ENCODE measurements at places on chromosomes 4 and X. TPM values are rescaled to one million over a fixed set of nuclear protein-coding genes. Genes with fewer than 3 reads are reported as not detected.

- no peak for DNase-seq
These were observed 110.6 kb downstream of the PHKA2 start for GRCh38 chrX:18873189-18873791.

DNA sequence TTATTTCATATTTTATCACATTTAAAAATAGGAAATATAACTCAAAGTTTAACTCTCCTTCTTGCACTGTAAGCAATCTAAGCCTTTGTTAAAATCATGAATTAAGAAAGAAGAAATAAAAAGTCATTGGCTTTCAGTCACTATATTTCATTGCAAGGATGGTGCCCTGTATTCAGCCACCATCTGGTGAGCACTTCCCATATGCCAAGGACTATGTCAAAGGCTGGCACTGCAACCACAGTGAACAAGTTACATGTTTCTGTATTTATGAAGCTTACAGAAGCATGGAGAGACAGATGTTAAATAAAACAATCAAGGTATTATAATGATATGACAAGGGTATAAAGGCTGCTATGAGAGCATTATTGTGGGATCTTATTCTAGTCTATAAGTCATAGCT lies 68.6 kb downstream of the PRKG2 start:
- DNase-seq, result no peak

- no peak for DNase-seq
These were observed 467.7 kb downstream of the NKX6-1 start for GRCh38 chr4:84031401-84031800.

DNA sequence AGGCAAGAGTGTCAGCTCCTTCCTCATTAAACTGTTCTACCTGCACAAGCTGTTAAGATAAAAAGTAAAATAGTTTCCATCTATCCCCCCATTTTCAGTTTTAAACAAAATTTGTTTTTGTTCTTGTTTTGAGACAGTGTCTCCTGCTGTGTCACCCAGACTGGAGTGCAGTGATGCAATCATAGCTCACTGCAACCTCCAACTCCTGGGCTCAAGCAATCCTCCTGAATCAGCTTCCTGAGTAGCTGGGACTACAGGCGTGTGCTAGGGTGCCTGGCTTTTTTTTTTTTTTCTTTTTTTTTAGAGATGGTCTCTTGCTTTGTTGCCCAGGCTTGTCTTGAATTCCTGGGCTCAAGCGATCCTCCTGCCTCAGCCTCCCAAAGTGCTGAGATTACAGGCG lies 105.4 kb downstream of the HS6ST2 start:
- DNase-seq, result no peak

GRCh38 chr4:19126903-19127302 lies 1105.3 kb upstream of the LCORL start:
- DNase-seq, result no peak

DNA sequence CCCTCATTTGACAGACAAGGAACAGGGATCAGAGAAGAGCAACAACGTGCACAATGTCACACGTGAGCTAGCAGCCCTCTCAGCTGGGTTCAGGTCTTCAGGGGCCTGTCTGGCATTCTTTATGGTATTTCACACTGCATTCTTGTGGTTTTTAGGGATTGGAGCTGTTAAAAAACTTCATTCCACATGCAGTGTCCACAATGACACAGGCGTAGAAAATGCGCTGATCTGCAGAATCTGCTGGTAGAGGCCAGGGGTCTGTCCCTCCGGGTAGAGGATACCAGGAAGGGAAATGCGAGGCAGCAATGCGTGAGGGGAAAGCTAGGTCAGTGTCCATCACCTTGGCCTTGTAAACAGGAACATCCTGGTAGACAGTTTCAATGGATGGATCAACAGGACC lies 36.6 kb downstream of the MAP7D3 start:
- no peak for DNase-seq

- DNase-seq, result no peak
These were observed 97.7 kb downstream of the MANBA start for GRCh38 chr4:102663073-102663472.

- peak; percentile 45 for DNase-seq
These were observed 84.0 kb downstream of the WWC2 start for GRCh38 chr4:183182873-183183725.

- no peak for DNase-seq
These were observed 512.7 kb upstream of the FAT1 start for GRCh38 chr4:187236209-187236890.

GRCh38 chr4:80568891-80569290 lies 233.4 kb downstream of the CFAP299 start:
- DNase-seq, result no peak

DNA sequence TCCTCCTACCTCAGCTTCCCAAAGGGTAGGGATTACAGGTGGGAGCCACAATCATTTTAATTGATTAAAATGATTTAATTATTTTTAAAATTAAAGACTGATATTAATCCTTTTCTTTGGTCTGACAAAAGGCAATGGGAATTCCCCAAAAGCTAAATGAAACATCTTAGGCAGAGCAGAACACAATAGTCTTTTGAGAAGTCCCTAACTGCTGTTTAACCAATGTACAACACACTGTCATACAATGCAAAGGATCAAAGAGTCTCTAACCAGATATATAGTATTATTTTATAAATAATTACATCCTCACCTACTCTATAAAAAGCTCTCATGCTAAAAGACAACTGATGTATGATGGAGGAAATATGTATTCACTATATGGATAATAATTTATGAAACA lies 47.0 kb downstream of the THAP9 start:
- DNase-seq, result no peak

GRCh38 chr4:87881115-87881514 lies 48.3 kb downstream of the MEPE start:
- DNase-seq, result no peak

GRCh38 chrX:2311501-2311900 lies 189.3 kb downstream of the DHRSX start:
- no peak for DNase-seq

DNA sequence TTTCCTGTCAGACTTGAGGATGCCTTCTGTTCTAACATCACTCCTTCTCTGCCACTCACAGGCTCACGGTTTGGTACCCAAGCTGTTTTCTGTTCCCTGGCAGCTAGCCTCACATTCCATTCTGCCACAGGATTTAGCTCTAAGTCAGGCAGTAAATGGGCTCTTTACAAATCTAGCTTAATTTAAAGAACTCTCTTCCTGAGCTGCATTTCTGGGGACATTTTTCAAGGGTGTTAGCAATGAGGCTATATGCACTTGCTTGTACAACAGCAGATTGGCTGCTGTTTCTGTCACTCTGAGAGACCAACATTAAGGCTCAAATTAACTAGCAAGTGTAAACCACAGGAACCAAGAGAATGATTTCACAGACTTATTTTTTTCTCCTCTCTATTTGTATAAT lies 337.8 kb upstream of the NOCT start:
- no peak for DNase-seq

GRCh38 chrX:97065973-97066372 lies 182.3 kb downstream of the RPA4 start:
- no peak for DNase-seq

GRCh38 chrX:21993265-21993664 lies 38.9 kb upstream of the PHEX start:
- DNase-seq, result peak; percentile 55

GRCh38 chr4:113411496-113411938 lies 350.0 kb downstream of the CAMK2D start:
- DNase-seq, result no peak

DNA sequence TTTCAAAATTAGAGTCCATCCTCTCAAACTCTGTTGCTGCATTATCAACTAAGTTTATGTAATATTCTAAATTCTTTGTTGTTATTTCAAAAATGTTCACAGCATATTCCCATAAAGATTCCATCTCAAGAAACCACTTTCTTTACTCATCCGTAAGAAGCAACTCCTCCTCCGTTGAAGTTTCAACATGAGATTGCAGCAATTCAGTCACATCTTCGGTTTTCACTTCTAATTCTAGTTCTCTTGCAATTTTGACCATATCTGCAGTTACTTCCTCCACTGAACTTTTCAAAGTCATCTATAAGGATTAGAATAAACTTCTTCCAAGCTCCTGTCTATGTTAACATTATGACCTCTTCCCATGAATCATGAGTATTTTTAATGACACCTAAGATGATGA lies 216.6 kb upstream of the SLC7A11 start:
- DNase-seq, result no peak

- no peak for DNase-seq
These were observed 124.8 kb downstream of the MXRA5 start for GRCh38 chrX:3221643-3222042.

- no peak for DNase-seq
These were observed 42.0 kb upstream of the GK2 start for GRCh38 chr4:79450053-79450452.

DNA sequence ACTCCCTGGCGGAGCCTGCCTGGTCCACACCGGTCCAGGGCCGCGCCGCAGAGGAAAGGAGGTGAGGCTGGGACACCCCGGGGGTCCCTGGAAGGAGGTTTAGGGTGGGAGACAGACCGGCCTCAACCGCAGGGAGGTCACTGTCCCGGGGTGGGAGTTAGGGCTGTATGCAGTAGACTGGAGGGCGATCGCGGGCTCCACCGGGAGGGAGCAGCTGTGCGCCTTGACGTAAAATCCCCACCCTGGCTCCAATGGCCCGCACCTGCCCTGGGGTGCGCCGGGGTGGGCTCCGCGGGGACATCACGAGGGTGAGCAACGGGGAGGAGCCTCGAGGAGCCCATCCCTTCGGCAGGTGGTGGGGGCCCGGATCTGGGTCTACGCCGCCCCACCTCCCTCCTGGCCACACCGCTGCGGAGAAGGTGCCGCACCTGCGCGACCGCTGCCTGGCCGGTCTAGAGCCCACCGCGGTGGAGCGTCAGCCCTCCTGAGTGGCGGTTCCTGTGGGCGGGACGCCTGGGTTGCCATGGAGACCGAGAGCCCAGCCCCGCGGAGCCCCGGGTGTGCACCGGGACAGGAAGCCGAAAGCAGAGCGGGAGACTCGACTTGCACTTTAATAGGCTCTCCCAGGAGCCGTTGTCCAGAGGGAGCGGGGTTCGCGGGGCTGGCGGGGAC lies 105.1 kb downstream of the ADRA2C start:
- no peak for DNase-seq

GRCh38 chrX:43685221-43685620 lies 29.1 kb downstream of the MAOA start:
- no peak for DNase-seq

DNA sequence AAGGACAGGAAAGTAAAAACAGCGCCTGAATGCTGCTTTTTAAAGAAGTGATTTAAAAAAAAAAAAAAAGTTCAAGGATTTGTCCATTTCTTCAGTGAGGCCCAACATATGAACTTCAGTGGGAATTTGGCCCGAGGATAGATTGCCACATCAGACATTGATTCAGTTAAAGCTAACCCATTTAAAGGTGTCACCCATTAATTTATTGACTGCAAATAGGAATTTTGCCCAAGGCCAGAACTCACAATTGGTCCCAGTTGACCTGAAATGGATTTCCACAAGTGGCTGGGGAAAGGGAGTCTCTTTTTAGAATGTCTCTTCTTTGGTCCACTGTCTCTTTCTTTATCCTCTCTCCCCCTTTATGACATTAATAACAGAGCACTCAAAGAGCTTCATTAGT lies 86.5 kb upstream of the RPL34 start:
- no peak for DNase-seq

RPA4 gene
- total RNA-seq, result not detected

CFI gene
- total RNA-seq, result 10.6 TPM

PGRMC2 gene
- total RNA-seq, result 58.4 TPM

CNGA2 gene
- not detected for total RNA-seq

ZFP92 gene
- total RNA-seq, result 0.65 TPM

NPNT gene
- 2.1 TPM for total RNA-seq

WNK3 gene
- 0.89 TPM for total RNA-seq

OTUD6A gene
- not detected for total RNA-seq

MBNL3 gene
- total RNA-seq, result 31.1 TPM

IBSP gene
- not detected for total RNA-seq

CEP44 gene
- total RNA-seq, result 9.3 TPM

Measured in Right ventricle myocardium superior (tissue), 1 donor.